ENCODE measurements at places on chromosomes 1 and 21.
A peak's percentile ranks its signal among the peaks of the same experiment; 100 is the strongest.

- DNase-seq: no peak
These were observed 152.9 kb downstream of the ATP6V1G3 start for GRCh38 chr1:198387587-198387986.

GRCh38 chr1:17915511-17916197 lies 160.5 kb downstream of the ACTL8 start:
- no peak for DNase-seq

DNA sequence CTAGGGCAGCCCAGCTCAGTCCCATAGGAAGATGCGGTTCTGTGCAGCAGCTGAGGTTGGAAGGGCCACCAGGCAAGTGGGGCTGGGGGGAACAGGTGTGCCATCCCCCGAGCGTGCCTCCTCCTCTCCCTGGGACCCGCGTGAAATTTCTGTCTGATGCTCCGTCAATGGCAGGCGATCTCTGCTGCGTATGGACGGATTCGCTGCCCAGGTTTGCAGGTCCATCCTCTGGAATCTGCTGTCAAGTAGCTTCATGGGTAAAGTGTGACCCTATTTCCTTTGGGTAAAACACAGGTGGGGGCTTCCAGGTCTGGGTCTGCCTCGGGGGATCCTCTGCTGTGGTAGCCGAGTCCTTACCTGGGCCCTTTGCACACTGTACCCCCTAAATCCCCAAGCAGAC lies 114.6 kb upstream of the ARHGEF16 start:
- no peak for DNase-seq

DNA sequence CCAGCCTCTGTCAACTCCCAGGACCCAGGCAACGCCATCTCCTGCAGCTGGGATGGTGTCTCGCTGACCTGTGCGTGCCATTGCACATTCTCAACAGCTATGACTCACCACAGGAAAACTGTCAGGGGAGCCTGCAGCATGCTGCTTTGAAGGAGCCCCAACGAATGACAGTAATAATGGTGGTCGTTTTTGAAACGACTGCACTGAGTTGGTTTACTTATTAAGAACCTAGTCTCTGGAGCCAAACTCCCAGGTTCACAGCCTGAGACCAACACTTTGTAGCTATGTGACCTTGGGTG lies 21.6 kb downstream of the TCEA3 start:
- DNase-seq: peak; percentile 23

- no peak for DNase-seq
These were observed 760 bp upstream of the NPHP4 start for GRCh38 chr1:5992814-5993555.

GRCh38 chr1:117860896-117861610 lies 68.4 kb downstream of the GDAP2 start:
- DNase-seq: peak; percentile 10

- DNase-seq: no peak
These were observed 68.2 kb upstream of the SELENON start for GRCh38 chr1:25731626-25732370.

- DNase-seq: no peak
These were observed 4.6 kb downstream of the S100B start for GRCh38 chr21:46600305-46600704.

Data from hematopoietic multipotent progenitor cell treated with erythropoietin and hydrocortisone succinate and interleukin-3 and kit ligand, for 8 days (in vitro differentiated cells).